Left renal cortex interstitium (tissue), 4 donors: ENCODE measurements at places on chromosomes 11 and 22.

GRCh38 chr11:120239713-120240640, at the start of gene POU2F3:
Gene POU2F3, plus strand, starts transcription at chr11:120240140. Its CDS starts 204 bp downstream, at chr11:120240344.
- no peak for DNase-seq

DNA sequence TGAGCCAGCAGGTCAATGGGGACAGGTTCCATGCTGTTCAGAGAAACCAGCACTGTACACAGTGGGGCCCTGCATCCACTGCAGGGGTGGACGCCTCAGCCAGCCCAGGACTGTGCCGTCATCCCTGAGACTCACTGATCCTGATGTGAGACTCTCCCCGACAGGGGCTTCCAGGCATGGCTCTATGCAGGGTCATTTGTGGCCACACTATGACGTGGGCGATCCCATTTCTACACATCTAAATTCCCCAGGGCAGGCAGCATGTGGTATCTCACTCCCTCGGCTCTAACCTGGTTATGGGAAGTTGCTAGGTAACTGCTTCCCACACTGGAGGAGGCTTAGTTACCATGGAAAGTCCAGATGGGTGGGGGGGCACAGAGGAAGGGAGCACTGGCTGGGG, 14.2 kb upstream of the FAM83F start:
- no peak for DNase-seq

DNA sequence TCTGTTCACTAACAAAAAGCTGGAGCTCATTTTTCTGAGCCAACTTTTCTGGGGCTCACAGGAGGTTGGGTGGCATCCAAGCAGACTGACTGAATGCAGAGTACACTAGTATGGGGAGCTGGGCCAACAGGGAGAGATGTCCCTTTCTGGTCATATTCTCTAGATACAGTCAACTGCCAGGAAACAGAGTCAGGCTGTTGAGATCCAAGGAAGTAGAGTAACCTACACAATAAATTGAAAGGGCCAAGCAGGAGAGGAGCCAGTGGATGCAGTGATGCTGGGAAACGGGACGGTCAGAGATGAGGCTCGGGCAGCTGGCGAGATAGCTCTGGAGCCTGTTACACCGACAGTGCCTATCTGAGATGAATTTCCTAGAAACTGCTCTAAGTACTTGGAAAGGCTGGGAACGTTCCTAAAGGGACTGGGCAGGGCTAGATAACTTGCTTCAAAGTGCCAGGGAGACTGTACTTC, 71.1 kb downstream of the LARGE2 start:
- DNase-seq = no peak

GRCh38 chr11:92556431-92556830, 331.8 kb downstream of the FAT3 start:
- DNase-seq = no peak
